ENCODE measurements at places on chromosomes 1 and 21.

DNA sequence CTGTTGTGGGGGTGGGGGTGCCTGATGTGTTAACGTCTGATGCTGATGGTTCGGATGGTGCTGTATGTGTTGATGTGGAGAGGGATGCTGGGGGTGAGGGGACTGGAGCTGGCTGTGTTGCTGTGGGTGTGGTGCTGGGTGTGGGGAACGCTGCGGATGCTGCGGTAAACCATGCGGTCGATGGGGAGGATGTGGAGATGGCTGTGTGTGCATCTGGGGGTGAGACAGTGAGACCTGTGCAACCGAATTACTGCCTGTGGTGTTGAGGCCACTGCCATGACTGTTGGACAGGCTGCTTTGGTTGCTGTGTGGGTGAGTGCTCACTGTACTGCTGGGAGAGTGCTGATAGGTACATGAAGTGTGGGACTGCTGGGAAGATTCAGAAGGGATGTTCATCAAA lies 26.8 kb upstream of the GUCA2A start:
- no peak for DNase-seq

DNA sequence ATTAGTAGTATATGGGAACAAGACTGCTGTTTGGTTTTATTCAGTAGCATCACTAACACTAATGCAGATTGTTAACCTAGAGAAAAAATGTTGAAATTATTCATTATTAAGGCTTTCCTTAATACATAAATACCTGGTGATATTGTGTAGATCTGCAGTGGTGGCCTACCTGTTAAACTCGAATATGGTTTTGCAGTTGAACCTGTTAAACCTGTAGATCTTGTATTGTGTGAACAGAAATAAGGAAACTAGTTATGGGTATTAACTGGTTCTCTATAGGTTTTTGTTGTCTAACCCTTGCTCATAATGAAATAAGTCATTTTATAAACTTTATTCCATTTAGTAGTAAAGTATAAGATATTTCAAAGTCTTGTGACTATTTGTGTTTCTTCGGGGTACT lies 23.9 kb downstream of the PKN2 start:
- no peak for DNase-seq

- peak; percentile 64 for DNase-seq
These were observed 1.0 kb upstream of the DIRAS3 start for GRCh38 chr1:68051475-68051874.

GRCh38 chr1:204799630-204800029 lies 71.0 kb upstream of the NFASC start:
- DNase-seq = no peak

All from left hindlimb (tissue), 1 donor.